ENCODE measurements at places on chromosomes 16 and 17.
A peak's percentile ranks its signal among the peaks of the same experiment; 100 is the strongest.

DNA sequence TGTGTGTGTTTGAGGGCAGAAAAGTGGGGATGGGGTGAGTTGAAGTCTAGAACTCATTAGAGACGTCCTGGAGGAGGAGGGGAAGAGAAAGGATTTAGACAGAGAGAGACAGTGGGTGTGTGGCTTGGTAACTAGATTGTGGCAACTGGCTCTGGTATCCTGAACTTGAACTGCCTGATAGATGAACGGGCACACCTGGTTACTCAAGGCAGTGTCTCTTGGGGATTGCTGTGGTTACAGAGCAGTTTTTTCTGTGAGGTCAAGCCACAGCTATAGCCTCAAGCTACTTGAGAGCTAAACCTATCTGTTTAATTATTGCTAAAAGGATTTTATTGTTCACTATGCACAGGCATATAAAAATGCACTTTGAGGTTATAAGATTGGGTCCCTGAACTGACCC is 29.8 kb upstream of the MYH2 start:
- no peak for DNase-seq

DNA sequence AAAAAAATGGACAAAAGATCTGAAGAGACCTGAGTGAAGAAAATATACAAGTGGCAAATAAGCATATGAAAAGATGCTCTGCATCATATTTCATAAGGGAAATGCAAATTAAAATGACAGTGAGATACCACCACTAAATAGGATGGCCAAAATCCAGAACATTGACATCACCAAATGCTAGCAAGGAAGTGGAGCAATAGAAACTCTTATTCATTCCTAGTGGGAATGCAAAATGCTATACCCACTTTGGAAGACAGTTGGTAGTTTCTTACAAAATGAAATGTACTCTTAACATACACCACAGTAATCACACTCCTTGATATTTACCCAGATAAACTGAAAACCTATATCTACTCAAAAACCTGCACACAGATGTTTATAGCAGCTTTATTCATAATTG is 33.6 kb downstream of the DHRS7B start:
- DNase-seq, result no peak

DNA sequence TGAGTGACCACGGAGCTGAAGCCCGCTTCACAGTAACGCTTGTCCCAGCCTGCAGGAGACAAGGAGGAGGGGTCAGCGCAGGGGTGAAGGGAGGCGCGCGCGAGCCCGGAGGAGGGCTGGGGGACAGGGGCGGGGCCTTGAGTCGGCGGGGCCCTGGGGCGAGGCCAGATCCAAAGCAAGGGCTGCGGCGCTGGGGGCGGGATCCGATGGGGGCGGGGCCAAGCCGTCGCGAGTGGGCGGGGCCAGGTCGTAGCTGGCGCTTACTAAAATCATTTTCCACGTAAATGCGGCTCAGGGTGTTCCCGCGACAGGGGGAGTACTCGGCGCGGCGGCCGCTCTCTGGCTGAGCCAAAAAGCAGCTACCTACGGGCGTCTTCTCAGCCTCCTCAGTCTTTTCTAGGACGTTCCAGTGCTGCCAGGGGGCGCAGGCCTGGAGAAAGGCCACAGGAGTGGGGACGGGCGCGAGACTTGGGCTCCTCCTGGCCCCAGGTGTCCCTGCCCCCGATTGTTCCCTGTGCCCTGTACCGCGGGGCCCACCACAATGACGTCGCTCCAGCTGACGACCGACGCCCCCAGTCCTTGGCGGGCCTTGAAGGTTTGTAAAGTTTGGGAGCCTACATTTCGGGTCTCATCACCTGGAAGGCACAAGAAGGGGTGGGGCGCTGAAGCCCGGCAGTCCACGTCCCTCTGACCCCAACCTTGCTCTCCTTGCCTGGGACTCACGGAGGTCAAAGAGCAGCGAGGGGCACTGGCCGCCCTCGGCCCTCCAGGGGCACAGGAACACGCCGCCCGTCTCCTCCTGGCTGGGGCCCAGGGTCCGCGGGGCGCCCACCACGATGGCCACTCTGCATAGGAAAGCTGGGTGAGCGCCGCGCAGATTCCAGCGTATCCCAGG is 3.9 kb downstream of the ITGA2B start:
- DNase-seq, result peak; percentile 56

DNA sequence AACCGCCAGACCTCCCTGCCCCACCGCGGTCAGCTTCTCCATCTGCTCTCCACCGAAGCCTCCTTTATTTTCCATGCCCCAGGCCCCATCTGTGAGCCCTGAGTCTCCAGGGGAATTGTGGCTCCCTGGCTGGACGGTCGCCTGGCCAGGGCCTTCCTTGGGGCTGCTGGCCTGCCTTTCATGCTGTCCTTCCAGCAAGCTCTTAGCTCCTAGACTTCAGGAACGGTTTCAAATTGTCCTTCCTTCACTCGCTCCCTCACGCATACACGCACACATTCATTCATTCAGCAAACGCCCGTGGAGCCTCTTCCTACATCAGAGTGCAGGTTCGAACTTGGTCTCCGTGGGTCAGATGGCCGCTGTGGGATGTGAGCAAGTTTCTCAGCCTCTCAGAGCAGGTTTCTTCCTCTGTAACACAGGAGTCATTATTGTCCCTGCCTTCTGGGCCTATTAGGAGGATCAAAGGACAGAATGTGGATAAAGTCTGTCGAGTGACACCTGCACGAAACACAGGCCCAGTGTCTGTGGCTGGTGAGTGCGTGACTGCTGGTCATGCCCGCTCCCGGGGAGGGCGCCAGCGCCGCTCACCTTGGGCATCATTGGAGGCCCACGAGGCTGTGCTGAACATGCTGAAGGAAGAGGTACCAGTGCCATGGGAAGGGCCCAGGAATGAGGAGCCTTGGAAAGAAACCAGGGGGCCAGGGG is 18.7 kb upstream of the GSE1 start:
- DNase-seq, result no peak

GRCh38 chr17:6475411-6475810 is 31.2 kb downstream of the PIMREG start:
- no peak for DNase-seq

All from NCI-H187 (cell line).